Activated CD4-positive, alpha-beta T cell treated with anti-CD3 and anti-CD28 coated beads, Interleukin-2, amount 10 ng/mL, durations not matched to agents 7 days and 5 days (primary cell): ENCODE measurements at places on chromosomes 3 and 15.

- DNase-seq: no peak
These were observed 78.2 kb downstream of the LINGO1 start for GRCh38 chr15:77554306-77555080.

DNA sequence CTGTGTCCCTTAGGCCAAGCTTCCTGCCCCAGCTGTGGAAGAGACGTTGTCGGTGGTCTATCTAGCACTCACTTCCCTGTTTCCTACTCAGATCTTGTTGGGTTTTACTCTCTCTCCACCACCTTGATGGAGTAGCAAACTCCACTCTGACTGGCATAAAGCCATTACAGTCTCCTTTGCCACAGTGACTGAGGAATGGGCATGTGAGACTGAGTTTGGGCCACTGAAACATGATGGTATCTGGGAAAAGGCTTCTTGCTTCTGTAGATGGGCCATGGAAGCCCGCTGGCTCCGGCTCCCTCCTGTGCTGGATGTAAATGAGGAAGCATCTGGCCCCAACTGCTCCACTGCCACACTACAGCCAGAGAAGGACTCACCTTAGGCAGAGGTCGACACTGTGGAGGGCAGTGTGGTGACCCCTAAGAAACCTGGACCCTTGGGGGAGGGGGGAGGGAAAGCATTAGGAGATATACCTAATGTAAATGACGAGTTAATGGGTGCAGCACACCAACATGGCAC is 9.4 kb upstream of the CAMK1 start:
- DNase-seq: no peak

DNA sequence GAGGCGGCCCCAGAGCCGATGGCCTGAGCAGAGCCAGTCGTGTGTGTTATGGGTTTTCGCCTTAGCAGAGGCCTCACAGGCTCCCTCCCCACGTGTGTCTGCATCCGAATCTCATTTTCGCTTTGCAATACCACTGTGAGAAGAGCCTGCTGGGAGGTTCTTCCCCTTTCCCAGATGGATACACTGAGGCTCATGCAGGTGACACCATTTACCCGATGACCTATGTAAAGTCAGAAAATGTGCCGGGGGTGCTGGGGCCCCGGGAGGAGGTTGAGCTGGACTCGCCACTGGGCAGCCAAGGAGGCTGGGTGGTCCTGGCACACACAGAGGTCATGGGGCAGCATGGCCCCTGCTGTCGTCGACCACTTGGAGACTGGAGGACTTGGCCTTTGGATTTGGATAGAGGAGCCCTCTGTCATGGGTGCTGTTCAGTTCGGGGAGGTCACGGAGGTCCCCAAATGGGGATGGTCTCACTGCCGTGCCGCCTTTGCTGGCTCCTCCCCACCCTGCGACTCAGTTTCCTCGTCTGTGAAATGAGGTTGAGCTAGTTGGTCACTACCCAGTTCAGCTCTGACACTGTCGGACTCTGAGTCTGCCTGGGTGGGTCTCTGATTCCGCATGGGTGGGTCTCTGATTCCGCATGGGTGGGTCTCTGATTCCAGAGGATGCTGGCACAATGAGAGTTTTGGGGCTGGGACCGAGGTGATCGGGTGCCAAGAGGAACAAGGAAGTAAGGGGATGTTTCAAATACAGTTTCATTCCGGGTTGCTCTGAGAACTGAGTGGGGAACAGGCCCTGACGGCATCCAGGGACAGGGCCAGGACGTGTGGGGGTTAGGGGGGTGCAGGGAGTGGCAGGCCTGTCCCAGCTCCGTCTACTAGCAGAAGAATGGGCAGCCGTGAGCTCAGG is 23.2 kb upstream of the MUC4 start:
- DNase-seq: no peak

DNA sequence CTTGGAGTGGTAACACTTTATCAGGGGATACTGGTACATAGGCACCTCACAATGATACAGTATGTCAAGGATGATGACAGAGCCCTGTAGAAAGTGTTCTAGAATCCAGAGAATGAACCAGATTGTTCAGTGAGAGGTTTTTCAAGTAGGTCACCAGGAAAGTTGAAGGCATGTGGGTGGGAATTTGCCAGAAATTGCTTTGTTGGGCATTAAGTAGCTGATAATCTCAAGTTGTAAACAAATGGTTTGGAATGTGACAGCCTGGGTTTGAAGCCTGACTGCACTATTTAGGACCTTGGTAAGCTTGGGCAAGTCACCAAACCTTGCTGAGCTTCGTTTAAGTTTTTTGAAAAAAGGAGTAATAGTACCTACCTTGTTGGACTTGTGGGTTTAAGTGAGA is 12.5 kb downstream of the SLC35G2 start:
- no peak for DNase-seq

- no peak for DNase-seq
These were observed 548.4 kb downstream of the EDEM1 start for GRCh38 chr3:5735896-5736295.

- DNase-seq: no peak
These were observed 214.4 kb downstream of the ABHD5 start for GRCh38 chr3:43905157-43905556.

DNA sequence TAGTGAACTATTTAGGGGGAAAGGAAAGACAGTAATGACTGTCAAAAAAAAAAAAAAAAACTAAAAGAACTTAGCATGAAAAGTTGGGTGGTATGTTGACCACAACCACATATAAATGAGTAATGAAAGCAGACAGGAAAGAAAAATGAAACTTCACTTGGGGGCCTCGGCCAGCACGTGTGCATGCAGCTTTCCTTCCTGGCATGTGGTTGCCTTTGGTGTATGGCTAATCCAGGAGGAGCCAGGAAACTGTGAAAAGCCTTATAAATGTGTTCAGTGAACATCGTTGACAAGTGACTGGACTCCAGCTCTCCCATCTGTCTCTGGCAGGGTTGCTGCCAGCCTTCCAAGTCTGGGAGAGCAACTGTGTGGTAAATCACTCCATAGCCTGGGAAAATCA is 195.1 kb downstream of the DTWD1 start:
- DNase-seq: no peak

GRCh38 chr3:14175383-14176037 is 2.9 kb downstream of the XPC start:
- DNase-seq: peak; percentile 89

DNA sequence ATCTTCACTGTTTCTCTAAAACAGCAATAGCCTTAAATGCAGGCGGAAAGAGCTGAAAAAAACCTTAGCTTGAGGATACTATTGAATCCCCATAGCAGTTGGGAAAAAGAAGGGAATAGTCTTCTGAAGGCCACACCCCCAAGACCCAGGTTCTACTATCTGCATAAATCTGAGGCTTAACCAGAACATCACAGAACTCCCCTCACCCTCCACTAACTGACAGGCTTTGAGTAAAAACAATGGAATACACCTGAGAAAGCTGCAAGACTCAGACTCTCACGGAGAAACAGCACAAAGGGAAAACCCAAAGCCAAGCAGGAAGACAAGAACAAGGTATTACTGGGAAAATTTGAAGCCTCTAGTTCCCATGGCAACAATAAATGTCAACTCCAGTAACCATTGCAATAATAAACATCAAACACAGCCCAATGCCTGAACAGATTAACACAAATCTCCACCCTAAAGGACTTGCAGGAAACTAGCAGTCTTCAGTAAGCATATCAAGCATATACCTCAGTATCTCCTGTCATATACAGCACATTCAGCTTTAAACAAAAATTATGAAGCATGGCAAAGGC is 56.4 kb downstream of the TMCC1 start:
- no peak for DNase-seq

DNA sequence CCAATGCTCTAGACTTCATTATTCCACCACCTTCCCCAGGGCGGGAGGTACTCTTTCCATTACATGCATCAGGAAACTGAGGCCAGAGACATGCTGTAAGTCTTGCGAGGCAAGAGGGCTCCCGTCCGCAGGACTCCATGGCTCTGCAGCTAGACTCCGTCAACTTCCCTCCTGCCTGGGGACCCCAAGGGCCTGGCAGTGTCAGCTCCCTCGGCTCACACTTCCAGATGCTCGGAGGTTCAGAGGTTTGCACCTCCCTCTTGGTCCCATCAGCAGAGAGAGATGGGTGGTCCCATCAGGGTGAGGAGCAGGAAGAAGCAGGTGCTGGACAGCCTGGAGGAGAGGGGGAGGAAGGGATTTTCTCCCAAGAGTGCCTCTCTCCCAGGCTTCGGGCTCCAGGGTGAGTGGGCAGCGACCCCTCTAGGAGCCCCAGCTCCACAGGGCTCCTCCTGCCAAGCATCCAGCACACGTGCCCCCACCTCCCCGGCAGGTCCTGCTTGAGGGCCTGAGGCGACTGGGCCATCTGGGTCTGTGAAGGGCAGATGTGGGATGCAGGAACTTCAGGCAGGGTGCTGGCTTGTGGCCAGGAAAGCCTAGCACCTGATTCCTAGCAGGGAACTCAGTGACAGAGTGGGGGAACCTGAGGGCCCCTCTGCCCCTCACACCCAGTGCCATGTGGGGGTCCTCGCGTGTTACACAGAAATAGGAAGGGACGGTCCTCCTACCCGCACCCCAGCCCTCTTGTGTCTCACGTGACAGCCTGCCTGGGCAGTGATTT is 9.3 kb downstream of the PAK6 start:
- DNase-seq: no peak

DNA sequence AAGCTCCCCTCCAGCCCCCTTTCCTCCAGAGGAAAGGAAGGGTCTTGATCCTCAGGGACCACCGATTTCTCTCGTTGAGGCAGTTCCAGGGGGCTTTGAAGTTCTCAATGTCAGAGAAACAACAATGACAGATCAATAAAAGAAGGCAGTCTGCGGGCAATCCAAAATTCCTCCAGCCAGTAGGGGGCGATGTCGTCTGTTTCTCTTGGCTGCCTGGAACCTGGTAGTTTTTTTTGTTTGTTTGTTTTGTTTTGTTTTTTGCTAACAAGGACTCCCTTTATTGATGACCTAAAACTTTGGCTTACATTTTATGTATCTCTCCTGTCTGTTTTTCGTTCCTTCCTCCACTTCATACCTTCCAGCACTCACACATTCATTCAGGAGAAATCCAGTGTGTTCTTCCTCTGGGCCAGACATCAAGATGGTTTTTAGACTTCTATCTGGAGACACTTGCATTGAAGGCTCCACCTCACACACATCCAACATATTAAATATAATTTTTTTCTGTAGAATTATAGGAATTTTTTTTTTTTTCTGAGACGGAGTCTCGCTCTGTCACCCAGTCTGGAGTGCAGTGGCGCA is 276.6 kb downstream of the RPLP1 start:
- DNase-seq: peak; percentile 77

DNA sequence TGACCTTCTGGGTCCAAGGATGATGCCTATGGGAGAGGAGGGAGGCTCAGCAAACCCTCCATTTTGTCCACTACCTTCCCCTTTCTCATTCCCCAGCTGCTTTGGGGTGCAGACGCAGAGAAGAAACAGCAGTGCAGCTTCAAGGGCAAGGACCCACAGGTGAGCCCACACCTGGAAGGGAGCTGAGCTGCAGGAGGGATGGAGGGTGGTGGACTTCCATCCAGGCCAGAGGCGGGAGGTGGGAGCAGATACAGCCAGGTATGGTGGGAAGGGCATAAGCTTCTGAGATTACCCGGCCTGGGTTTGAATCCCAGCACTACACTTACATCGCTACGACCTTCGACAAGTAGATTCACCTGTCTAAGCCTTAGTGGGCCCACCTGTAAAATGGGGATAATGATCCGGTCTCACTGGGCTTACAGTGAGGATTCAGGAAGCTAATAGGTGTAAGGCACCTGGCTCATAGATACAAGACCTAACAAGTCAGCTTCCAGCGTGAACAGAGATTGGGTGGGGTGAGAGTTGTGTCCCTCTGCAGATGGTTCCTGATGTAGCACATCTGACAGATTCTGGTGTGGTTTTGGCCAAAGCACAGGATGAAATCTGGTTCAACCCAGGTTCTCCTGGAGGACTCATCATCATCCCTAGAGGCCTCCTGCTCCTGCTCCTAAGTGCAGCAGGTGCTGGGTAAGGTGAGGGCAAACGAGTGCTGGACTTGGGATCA is 15.9 kb downstream of the CIB1 start:
- no peak for DNase-seq

GRCh38 chr3:62246985-62247384 is 126.4 kb downstream of the FEZF2 start:
- DNase-seq: no peak

DNA sequence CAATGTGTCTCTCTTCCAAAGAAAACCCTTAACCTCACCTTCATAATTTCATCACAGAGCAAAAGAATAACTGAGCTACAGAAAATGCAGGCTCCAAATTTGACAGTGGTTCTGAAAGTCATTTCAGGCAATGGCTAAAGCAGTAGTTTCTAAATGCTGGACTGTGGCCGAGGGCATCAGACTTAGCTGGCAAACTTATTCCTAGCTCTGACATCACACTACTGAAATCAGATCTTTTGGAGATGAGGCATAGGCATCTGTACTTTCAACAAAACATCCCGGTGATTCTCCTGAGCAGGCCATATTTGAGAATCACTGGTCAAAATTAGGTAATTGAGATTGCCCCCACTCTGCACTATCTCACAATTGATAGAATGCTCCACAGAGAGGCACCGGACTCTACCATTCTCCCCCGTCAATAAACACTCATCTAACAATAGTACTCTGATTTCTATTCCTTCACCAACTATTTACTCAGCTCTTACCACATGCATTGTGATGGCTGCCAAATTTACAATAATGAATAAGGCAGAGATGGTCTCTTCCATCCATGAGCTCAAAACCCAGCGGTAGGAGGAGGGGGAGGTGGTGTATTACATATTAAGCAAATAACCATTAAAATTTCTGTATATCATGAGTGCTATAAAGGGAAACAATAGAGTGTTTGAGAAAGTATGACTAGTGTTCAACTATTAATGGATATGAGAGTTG is 57.3 kb upstream of the SPRED1 start:
- no peak for DNase-seq

- DNase-seq: no peak
These were observed 43.4 kb upstream of the PRTG start for GRCh38 chr15:55786341-55786740.

- DNase-seq: peak; percentile 26
These were observed 84.4 kb downstream of the SEMA5B start for GRCh38 chr3:122942937-122943827.

DNA sequence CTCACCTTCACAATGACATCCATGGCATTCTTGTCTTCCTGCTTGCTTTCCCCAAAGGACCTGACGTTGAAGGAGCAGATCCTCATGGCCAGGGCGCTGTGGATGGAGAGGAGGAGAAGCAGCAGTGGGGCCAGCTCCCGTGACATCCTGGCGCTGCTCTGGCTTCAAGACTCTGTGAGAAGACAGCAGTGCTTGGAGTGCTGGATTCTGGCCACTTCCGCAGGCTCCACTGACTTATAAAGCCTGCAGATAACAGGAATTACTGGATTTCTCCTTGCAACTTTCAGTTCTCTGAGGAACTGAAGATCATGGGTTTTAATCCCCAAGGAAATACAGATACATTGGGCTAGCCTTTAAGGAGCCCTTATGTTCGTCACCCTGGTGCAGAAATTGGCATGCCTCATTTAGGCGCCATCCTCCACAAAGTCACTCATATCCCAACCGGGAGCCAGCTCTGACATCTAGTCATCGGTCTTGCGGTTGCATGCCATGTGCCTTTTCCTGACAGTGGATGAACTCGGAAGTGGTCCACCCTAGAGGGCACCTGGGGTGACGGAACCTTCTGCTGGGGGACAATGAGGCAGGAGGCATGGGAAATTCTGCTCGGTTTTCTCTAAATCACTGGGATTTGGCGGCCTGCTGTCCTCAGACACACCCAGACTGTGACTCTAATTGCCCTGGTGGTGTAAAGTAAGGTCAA is at the start of gene DNASE1L3:
DNASE1L3 (minus strand) TSS at position 212 of the 700 bp plus-strand sequence; CDS start at position 146, 66 bp downstream.
- DNase-seq: no peak

- no peak for DNase-seq
These were observed 891 bp downstream of the NXPE3 start for GRCh38 chr3:101779822-101780381.
